ENCODE measurements at places on chromosomes 7 and 10.

GRCh38 chr7:38561166-38561565 lies 70.0 kb downstream of the AMPH start:
- no peak for DNase-seq

DNA sequence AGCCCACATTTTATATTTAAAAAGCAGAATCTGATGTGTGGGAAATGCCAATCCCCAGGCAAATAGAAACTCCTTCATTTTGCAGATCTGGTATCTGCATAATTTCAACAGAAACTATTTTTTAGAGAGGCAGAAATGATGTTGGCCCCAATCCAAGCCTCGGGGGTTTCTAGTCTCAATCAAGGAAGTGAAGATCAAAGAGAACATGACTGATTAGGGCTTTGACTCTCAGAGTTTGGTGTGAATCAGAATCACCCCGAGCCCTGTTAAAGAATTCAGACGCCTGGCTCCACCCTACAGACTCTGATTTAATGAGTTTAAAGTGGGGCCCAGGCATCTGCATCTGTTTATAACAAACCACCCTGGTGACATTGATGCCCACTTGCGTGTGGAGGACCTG lies 36.7 kb upstream of the UBE2H start:
- DNase-seq, result no peak

- no peak for DNase-seq
Observed at GRCh38 chr7:92648067-92648466, 57.9 kb upstream of the FAM133B start.

DNA sequence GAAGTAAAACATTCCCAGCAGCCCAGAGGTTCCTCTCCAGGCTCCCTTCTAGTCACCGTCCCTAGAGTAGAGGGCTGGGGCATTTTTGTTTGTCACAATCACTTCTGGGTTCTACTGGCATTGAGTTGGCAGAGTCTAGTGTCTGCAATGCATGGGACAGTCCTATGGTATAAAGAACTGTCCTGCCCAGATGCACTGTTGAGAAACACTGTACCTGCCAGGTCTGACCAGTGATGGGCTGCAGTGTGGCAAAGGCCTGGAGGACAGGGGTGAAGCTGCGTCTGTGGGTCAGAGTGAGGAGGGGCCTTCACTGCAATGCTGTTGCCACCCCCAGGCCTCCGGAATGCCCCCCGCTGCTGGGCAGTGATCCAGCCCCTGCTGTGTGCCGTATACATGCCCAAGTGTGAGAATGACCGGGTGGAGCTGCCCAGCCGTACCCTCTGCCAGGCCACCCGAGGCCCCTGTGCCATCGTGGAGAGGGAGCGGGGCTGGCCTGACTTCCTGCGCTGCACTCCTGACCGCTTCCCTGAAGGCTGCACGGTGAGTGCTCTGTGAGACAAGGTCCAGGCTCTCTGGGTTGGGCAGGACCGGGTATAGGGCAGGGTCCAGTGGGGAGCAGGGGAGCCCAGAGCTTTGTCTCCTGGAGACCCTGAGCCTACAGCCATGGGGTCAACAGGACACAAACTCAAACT lies 14.8 kb downstream of the SMO start:
- DNase-seq, result no peak

DNA sequence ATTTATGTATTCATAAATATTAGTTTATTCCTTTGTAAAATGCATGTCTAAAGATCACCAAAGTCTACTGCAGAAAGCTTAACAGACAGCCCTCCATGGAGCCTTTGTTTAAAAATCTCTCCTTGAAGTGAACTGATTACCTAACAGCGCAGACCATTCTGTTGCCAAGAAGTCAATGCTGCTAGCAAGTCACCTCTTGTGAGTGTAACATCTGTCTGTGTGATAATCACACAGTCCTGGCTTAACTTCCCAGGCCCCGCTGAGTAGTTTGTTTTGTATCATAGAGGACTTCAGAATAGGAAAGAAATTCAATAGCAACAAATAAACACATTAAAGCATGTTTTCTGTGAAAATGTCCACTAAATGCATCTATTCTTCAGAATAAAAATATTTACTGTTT lies 435.3 kb upstream of the IGFBP3 start:
- no peak for DNase-seq

All from AML-193 (cell line).